Muscle of leg (tissue), 16 donors: ENCODE measurements at places on chromosomes 3 and 15. TPM values are rescaled to one million over a fixed set of nuclear protein-coding genes. Genes with fewer than 3 reads are reported as not detected.
A peak's percentile ranks its signal among the peaks of the same experiment; 100 is the strongest.

The HHATL gene
- 53.9 TPM for polyA plus RNA-seq

The CHDH gene
- 1.3 TPM for polyA plus RNA-seq

The PROS1 gene
- polyA plus RNA-seq, result 24.2 TPM

The MAP1A gene
- 23.8 TPM for polyA plus RNA-seq

- no peak overlapping the region for H3K4me3 ChIP-seq
- no peaks in the 10 kb centered on the region for H3K27me3 ChIP-seq
- DNase-seq, result no peak
- H3K36me3 ChIP-seq, result peaks cover 1% of the 10 kb centered on the region
- H3K4me1 ChIP-seq, result peaks cover 2% of the 10 kb centered on the region
Measured at GRCh38 chr3:33430061-33430460, 10.1 kb downstream of the UBP1 start.

GRCh38 chr15:31502541-31503229 lies 176.1 kb downstream of the KLF13 start:
- no peak for DNase-seq
- no peak overlapping the region for H3K27ac ChIP-seq
- peaks cover 16% of the 10 kb centered on the region for H3K4me1 ChIP-seq
- peaks cover 2% of the 10 kb centered on the region for H3K27me3 ChIP-seq

GRCh38 chr15:47339800-47340570 lies 377.3 kb upstream of the SEMA6D start:
- no peaks in the 10 kb centered on the region for H3K4me1 ChIP-seq
- DNase-seq, result no peak

GRCh38 chr15:40487816-40488682 lies 17.3 kb downstream of the CHST14 start:
- H3K4me1 ChIP-seq, result no peaks in the 10 kb centered on the region
- H3K27me3 ChIP-seq, result no peaks in the 10 kb centered on the region
- no peak overlapping the region for H3K27ac ChIP-seq
- no peak overlapping the region for H3K4me3 ChIP-seq
- no peak for DNase-seq
- no peaks in the 10 kb centered on the region for H3K36me3 ChIP-seq

DNA sequence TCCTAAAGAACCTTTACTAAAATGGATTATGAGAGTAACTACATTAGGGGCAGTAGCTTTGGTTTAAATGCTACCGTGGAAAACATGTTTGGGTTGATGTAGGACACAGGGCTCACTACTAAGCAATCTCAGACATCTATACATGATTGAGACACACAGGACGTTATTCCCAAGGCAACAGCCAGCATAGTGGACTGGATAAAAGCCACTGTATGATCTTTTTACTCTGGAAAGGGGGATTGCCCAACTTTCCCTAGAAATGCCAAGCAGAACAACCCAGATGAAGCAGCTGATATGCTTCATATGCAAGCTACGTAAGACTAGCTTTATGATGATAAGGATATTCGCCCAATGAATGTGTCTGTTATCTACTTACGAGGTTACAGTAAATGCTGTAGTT lies 144.6 kb downstream of the MYO9A start:
- no peak for DNase-seq
- H3K4me1 ChIP-seq, result no peaks in the 10 kb centered on the region
- H3K4me3 ChIP-seq, result no peak overlapping the region
- no peak overlapping the region for H3K27ac ChIP-seq
- no peaks in the 10 kb centered on the region for H3K27me3 ChIP-seq

DNA sequence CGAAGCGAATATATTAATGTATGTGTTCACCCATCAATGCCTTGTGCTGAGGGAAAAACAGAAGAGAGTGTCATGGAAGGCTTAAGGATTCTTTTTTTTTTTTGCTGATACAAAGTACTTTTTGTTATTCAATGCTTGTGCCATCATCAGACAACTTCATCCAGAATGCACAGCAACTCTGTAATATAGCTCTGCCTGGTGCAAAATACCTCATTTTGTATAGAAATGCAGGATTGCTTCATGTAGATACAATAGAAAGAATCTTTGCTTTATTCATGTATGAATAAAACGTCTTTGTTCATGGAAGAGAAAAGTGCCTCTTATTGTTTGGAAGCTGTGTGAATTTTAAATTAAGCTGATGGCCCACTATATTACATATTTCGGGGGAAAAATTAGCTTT lies 62.9 kb downstream of the SH3GL3 start:
- H3K4me1 ChIP-seq, result no peaks in the 10 kb centered on the region
- H3K36me3 ChIP-seq, result no peaks in the 10 kb centered on the region
- no peak overlapping the region for H3K27ac ChIP-seq
- DNase-seq, result no peak

DNA sequence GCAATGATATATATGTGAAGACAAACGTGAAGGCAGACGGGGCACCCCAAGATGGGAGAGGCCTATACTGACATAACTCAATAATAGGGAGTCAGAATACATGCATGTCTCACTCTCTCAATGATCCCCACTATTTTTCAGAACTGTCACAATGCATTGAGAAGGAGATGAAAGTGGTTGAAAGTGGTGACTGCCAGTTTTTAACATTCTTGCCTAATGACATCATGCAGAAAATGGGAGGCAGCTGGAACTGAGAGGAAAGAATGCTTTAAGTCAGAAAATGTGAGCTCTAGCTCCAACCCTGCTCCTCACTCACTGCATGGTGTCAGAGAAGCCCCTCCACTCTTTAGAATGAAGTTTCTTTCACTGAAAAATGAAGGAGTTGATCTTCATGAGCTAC lies 55.3 kb upstream of the P2RY1 start:
- peak overlapping the region; percentile 64 for H3K27ac ChIP-seq
- DNase-seq, result peak; percentile 85
- no peak overlapping the region for H3K4me3 ChIP-seq
- H3K4me1 ChIP-seq, result peaks cover 2% of the 10 kb centered on the region
- no peaks in the 10 kb centered on the region for H3K36me3 ChIP-seq

DNA sequence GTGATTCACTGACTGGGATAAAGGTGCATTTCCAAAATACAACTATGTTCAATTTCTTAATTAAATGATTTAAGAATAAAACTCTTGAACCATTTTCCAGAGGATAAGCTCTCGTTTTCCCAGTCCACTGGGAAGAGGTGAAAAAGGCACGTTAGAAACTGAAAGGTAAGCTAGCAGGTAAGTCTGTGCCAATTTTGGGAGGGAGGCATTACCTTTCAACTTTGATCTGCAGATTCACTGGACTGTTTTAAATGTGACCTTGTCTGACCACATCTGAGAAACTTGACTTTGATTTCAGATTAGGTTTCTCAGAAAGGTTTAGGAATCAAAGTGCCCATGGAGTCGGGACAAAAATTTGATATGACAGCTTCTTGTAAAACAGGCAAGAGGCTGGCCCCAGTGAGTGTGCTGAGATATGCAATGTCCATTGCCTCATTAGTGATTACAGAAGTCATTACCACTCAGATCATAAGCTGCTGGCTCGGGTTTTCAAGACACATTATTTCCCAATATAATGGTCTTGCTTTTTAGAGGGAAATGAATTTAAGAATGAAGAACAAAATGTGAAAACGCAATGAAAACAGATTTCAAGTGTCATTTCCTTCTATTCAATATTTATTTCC lies 118.8 kb downstream of the ADAMTS9 start:
- H3K27ac ChIP-seq, result no peak overlapping the region
- H3K36me3 ChIP-seq, result peaks cover 27% of the 10 kb centered on the region
- no peak overlapping the region for H3K4me3 ChIP-seq
- H3K4me1 ChIP-seq, result peaks cover under 1% of the 10 kb centered on the region
- DNase-seq, result no peak

- no peaks in the 10 kb centered on the region for H3K27me3 ChIP-seq
- no peak for DNase-seq
- no peak overlapping the region for H3K27ac ChIP-seq
Measured at GRCh38 chr3:2525968-2526367, 427.3 kb downstream of the CNTN4 start.

GRCh38 chr3:177060492-177060891 lies 136.8 kb downstream of the TBL1XR1 start:
- no peaks in the 10 kb centered on the region for H3K36me3 ChIP-seq
- no peak for DNase-seq
- H3K4me1 ChIP-seq, result peaks cover 2% of the 10 kb centered on the region
- no peak overlapping the region for H3K27ac ChIP-seq
- H3K27me3 ChIP-seq, result no peaks in the 10 kb centered on the region
- H3K4me3 ChIP-seq, result no peak overlapping the region

DNA sequence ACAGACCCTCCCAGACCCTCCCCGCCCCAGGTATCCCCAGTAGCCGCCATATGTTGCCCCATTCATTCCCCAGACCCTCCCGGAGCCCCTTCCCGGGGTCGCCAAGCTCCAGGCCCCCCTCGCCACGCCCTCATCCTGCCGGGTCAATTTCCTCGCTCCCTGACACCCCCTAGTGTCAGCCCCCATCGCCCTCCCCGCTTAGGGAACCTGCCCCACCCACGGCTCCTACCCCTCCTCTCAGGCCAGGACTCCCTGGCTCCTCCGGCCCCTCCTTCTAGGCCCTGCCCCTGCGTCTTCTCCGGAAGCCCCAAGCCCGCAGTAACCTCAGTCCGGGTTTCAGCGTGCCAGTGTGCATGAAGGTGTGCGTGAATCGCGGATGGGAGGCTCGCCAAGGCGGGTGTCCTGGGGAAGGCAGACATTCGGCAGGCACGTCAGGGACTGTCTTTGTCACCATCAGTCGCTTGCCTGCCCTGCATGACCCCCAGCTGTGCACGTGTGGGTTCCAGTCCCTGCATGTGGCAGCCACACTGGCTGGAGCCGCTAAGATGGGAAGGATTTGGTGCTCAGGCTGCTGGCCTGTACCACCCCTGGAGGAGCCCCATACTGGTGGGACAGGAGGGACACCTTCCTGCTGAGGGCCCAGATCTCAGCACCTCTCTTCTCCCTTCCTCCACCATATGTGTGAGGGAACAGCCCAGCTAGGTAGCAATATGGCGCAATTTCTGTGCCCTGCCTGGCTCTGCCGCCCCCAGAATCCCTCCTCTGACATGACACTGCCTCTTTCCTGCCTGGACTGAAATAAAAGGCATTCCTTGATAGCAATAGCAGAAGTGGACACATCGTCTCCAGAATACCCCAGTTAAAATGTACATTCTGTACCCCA lies 693 bp downstream of the DISP2 start:
- H3K36me3 ChIP-seq, result no peaks in the 10 kb centered on the region
- no peak for DNase-seq
- H3K4me1 ChIP-seq, result peaks cover 24% of the 10 kb centered on the region
- H3K27ac ChIP-seq, result no peak overlapping the region
- peak overlapping the region; percentile 45 for H3K4me3 ChIP-seq

GRCh38 chr15:70643783-70644125 lies 119.6 kb downstream of the UACA start:
- H3K4me3 ChIP-seq, result no peak overlapping the region
- no peaks in the 10 kb centered on the region for H3K36me3 ChIP-seq
- no peak overlapping the region for H3K27ac ChIP-seq
- no peaks in the 10 kb centered on the region for H3K27me3 ChIP-seq

DNA sequence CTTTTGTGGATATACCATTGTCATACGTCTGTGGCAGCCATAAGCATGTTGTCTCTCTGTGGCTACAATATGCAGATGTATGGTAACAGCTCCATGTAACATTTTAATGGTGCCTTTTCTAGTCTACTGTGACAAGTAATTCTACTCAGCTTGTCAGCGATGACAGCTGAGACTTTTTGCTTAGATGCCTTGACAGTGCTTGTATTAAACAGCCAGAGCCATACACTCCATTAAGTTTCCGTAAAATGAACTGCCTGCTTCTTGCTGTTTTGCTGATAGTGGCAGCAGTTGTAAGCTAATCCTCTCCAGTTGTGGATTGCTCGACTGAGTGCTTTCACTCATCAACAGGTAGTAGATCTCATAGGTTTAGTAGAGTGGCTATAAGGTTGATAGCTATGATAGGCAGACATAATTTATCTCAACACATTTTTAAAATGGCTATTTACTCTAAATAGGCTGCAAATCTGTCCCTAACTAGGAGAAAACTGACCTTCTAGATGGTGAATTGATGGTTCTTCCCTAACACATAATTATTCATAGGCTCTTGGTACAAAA lies 260.2 kb upstream of the NAALADL2 start:
- no peaks in the 10 kb centered on the region for H3K27me3 ChIP-seq
- H3K4me1 ChIP-seq, result no peaks in the 10 kb centered on the region
- H3K4me3 ChIP-seq, result no peak overlapping the region
- H3K36me3 ChIP-seq, result no peaks in the 10 kb centered on the region
- H3K27ac ChIP-seq, result no peak overlapping the region
- DNase-seq, result peak; percentile 3

DNA sequence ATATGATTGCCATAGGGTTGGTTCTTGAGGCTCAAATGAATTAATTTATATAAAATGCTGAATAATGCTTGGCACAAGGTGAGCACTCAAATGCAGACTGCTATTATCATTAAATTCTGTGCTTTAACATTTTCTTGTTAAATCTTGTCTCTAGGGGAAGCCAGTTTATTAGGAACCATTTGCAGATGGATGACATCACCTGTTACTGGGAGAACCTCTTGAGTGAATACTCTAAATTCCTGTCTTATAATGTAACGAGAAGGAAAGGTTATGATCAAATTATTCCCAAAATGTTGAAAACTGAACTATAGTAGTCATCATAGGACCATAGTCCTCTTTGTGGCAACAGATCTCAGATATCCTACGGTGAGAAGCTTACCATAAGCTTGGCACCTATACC lies 6.2 kb upstream of the TIMMDC1 start:
- peaks cover 36% of the 10 kb centered on the region for H3K36me3 ChIP-seq
- no peak overlapping the region for H3K27ac ChIP-seq
- no peaks in the 10 kb centered on the region for H3K27me3 ChIP-seq
- no peak for DNase-seq

- H3K4me1 ChIP-seq, result no peaks in the 10 kb centered on the region
- H3K36me3 ChIP-seq, result peaks cover 3% of the 10 kb centered on the region
- DNase-seq, result no peak
Measured at GRCh38 chr3:67008388-67008787, 10.3 kb downstream of the KBTBD8 start.

GRCh38 chr3:118244761-118245160 lies 789.9 kb downstream of the IGSF11 start:
- H3K4me1 ChIP-seq, result no peaks in the 10 kb centered on the region
- H3K27me3 ChIP-seq, result no peaks in the 10 kb centered on the region
- H3K4me3 ChIP-seq, result no peak overlapping the region
- DNase-seq, result no peak
- no peak overlapping the region for H3K27ac ChIP-seq

- H3K36me3 ChIP-seq, result peaks cover 21% of the 10 kb centered on the region
- peak; percentile 92 for DNase-seq
- peak within 1 kb of the TSS; percentile 95 for H3K27ac ChIP-seq
- peaks cover 33% of the 10 kb centered on the region for H3K4me1 ChIP-seq
Measured at GRCh38 chr3:120450600-120451271, at the start of gene FSTL1. FSTL1 (minus strand) TSS chr3:120450992; CDS start chr3:120450746, 246 bp downstream.

GRCh38 chr3:193297421-193297820 lies 56.4 kb downstream of the PLAAT1 start:
- no peaks in the 10 kb centered on the region for H3K27me3 ChIP-seq
- H3K4me1 ChIP-seq, result no peaks in the 10 kb centered on the region
- no peaks in the 10 kb centered on the region for H3K36me3 ChIP-seq
- no peak overlapping the region for H3K4me3 ChIP-seq
- no peak overlapping the region for H3K27ac ChIP-seq
